A172 (cell line): ENCODE measurements at places on chromosomes 5 and 9.

DNA sequence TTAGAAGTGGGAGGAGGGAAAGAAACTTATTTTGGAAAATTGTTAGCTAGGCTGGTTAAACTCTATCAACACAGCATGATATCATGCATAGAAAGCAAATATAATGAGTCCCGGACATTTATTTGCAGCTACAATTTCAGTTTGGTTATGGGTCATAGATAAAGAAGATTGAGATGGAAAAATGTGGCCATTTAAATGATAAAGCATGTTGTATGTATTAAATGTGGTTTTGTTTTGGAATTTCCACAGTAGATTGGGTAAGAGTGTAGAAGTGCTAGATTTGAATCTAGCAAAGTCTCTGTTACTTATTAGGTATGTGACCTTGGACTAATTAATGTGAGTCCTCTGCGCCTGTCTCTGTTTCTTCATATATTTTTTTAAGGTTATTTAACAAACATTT is 217.4 kb downstream of the KDM4C start:
- DNase-seq, result no peak

DNA sequence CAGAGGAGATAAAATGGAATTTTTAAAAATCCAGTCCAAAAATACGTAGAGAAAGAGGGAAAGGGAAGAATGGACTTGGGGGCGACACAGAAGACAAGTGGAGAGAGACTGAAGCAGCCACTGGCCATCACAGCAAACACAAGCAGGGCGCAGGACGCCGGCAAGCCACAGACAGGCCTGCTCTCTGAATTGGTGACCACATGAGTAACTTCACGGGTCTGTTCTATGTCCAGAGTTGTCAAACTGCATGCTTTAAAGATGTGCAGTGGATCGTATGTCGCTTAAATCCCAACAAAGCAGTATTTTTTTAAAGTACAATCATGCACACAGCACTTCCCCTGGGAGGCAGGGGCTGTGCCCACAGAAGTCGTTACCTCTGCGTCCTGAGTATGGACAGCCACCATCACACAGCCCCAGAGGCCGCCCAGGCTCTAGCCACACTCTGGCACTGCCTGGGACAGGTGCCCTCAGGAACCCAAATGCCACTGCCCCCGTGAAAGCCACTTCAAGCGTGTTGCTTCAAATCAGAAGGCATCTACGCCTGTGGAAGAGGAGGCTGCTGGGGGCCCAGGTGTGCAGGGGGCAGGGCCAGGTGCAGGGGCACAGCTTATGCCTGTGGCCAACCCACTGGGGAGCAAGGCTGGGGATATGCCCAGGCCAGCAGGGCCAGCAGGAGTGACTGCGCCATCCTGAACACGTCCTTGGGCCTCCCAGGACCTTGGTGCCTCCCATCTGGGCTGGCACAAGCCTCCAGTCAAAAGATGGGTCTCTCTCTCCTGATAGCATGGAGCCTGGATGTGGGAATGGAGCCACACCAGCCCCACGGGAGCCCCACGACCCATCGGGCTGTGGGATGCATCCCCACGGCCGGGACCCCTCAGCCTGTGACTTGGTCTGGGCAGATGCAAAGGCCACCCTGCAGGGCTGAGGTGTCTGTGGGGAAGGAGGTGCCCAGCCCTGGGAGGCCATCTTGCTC is 5.9 kb upstream of the LRRC14B start:
- no peak for DNase-seq

DNA sequence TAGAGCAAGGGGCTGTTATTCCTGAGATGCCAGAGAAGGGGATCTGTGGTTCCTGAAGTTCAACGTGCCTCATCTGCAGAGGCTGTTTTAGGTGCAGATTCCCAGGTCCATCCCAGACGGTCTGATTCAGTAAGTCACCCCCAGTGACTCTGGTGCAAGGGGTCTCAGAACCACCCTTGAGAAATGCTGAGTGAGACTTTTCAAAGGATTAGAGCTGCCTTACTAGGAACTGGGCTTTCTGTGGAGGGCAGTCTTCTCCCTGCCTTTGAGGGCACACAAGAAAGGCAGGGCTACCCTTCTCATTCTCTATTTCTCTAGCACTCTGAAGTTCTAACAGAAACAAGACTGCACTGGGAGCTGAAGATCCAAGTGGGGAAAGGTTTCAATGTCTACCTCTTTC is 66.5 kb downstream of the FAM114A2 start:
- no peak for DNase-seq

- no peak for DNase-seq
These were observed 119.6 kb upstream of the KLF9 start for GRCh38 chr9:70534061-70534460.

GRCh38 chr5:136056771-136057335 is 28.1 kb downstream of the TGFBI start:
- no peak for DNase-seq

- DNase-seq, result no peak
These were observed 5.1 kb downstream of the ARL14EPL start for GRCh38 chr5:116037236-116037822.

GRCh38 chr9:92349771-92350739 is 24.3 kb downstream of the CENPP start:
- DNase-seq, result no peak

GRCh38 chr5:136202469-136203205 is 9.7 kb upstream of the SMIM32 start:
- DNase-seq, result no peak

DNA sequence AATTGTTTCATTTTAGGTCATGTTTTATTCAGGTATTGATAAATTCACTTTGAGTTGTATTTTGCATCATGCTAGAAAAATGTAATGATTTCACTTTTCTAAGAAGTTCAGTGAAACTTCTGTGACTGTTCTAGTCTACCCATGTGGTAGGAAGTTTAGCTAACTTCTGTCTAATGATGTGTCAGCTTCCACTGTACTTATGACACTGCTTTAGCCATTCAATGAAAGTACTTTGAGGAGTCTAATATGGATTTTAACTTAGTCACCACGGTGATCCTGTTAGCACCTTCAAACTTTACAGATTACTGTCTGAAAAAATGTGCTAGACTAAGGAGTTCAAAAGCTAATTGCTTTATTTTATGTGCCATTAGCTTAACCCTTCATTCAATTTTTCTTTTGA is 1510.5 kb upstream of the CDH9 start:
- DNase-seq, result peak; percentile 6

- peak; percentile 99 for DNase-seq
These were observed 18.2 kb downstream of the SLC22A5 start for GRCh38 chr5:132387640-132388117.

- DNase-seq, result no peak
These were observed 129.1 kb downstream of the KCNIP1 start for GRCh38 chr5:170632985-170633234.

DNA sequence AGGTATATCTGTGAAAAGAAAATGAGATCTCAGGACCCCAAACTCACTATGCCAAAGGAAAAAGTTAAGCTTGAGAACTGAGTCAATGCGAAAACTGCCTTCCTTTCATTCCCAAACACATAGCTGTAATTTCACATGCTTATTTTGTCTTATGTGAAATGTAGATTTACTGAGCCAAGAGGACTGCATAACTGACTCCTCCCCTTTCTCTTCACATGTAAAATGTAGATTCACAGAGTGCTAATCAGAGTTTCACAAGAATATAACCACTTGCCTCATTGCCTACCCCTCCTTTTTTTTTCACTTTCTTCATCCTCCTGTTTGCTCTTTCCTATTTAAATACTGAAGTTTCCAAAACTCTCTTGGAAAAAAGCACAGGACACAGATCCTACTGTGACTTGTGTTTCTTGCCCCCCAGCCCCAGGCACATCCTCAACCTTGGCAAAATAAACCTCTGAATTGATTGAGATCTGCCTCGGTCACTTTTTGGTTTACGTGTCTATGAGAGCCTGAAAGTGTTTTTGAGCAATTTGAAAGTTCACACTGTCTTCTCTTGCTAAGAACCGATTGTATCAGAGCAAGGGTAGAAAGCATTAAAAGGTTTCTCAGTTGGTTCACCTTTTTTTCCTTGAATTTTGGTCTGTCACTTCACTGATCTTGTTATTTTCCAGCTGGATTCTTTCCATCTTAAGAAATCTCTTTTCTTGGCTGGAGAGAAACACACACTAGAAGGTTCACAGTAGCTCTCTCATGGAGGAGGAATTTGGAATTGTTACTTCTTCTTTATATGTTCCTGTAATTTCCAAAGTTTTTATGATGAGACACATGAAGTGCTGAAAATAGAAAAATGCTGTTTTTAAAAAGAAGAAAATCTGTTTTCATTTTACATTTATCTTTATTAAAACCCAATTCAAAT is 44.8 kb upstream of the SNAPC3 start:
- DNase-seq, result no peak

DNA sequence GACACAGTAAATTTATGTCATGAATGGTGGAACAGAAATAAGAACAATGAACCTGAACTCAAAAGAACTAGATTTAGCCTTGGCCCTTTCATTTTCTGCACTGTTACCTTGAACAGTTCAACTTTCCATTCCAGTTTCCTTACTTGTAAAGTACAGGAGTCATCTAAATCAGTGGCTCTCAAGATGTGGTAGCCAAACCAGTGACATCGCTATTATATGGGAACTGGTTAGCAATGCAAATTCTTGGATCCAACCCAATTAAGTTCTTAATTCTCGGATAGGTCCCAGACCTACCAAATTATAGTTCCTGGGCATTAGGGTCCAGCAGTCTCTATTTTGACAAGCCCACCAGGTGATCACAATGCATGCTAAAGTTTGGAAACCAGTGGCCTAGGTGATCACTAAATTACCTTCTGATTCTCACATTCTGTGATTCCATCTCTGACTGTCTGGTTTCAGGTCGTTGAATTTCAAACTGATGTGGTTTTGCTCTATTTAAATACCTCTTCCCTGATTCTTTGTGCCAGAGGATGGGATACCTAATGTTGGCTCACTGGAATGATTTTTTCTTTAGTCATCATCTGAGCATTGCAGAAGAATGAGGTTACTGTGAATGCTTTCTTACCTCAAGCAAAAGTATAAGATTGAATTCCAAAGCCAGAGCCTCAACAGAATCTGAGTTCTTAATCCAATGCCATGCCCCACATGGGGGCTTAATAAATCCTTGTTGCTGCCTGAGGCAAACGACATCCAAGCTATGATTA is 253.8 kb downstream of the ENC1 start:
- peak; percentile 76 for DNase-seq

GRCh38 chr9:113903514-113904077 is 27.5 kb downstream of the ZNF618 start:
- no peak for DNase-seq

DNA sequence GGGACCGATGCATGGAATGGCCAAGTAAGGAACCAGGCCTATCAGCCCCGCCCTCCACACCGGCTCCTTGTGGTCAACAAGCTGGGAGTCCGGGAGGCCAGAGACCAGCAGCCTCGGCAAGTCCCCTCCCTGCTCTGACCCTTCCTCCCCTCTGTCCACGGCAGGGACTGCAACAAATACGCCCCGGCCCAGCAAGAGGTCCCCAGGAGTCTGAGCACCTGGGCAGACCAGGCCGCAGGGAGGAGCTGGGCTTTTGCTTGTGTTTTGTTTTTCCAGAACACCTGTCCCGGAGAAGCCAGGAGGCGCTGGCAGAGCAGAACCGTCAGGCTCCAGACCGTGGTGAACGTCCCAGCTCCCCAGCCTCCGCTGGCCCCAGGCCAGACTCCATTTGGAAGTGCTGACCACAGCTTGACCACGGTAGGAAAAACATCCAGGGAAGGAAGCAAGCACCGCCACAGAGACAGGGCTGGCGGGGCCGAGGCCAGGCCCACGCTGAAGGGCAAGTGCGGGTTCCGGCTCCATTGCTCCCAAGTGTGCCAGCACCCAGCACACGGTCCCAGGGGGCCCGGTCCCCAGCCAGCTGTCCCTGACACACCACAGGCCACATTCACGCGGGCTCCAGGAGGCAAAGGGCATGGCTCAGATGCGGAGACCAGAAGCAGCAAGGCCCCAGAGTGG is 56.7 kb downstream of the VAV2 start:
- peak; percentile 88 for DNase-seq

DNA sequence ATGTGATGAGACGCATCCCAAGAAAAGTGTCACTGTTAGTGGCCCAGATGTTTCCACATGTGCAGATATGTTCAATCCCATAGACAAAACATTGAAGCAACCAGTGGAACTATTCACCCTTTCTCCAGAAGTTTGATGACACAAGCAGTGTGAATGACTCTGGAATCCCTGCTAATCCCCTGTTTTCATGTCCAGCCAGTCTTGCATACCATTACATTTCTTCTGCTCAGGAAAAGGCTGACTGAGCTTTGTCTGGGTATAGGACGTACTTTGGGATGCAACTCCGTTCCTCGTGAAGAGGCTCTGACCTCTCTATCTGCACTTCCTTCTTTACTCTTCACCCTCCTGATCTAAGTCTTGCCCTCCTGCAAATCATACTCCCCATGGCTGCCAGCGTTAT is 172.4 kb downstream of the NTRK2 start:
- DNase-seq, result no peak

GRCh38 chr9:69932901-69933300 is 110.7 kb upstream of the MAMDC2 start:
- peak; percentile 30 for DNase-seq

GRCh38 chr5:80082731-80083100 is 47.6 kb downstream of the THBS4 start:
- DNase-seq, result peak; percentile 47

- DNase-seq, result peak; percentile 26
These were observed 26.9 kb upstream of the RAPGEF6 start for GRCh38 chr5:131661933-131662332.

GRCh38 chr5:2898661-2899060 is 147.2 kb upstream of the IRX2 start:
- no peak for DNase-seq

DNA sequence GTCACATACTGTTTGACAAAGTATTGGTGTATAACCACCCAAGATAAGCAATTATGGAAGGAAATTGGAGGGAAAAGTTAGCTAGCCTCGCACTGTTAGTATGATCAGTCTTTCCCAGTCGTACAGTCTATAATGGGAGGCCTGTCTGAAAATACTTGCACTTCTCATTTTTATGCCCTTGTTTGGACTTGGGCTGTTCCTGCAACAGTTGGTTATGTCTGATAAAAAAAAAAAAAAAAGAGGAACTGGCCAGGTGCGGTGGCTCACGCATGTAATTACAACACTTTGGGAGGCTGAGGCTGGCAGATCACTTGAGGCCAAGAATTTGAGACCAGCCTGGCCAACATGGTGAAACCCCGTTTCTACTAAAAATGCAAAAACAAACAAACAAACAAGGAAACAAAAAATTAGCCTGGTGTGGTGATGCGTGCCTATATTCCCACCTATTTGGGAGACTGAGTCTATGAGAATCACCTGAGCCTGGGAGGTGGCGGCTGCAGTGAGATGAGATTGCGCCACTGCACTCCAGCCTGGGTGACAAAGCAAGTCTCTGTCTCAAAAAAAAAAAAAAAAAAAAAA is 58.3 kb upstream of the ANKRD33B start:
- DNase-seq, result no peak
